RCC 7860 (cell line): ENCODE measurements at places on chromosomes 11 and 22.

DNA sequence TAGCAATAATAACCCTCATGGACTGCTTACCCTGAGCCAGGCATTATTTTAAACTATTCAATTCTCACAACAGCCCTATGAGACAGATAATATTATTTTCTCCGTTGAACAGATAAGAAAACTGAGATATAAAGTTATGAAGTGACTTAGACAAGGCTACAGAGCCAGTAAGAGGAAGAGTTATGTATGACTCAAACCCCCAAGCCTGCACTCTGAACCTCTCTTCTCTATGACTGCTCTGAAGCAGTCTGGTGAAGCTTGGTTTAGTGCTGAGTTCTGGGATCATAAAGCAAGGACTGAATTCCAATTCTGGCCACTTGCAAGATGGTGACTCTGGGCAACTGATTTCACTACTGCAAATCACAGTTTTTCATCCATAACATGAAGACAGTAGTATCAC lies 34.5 kb downstream of the TNKS1BP1 start:
- no peak for DNase-seq

GRCh38 chr22:32237906-32238305 lies 17.2 kb downstream of the SLC5A4 start:
- no peak for DNase-seq

- peak; percentile 32 for DNase-seq
Observed at GRCh38 chr11:119368121-119369034, 13.1 kb downstream of the USP2 start.

DNA sequence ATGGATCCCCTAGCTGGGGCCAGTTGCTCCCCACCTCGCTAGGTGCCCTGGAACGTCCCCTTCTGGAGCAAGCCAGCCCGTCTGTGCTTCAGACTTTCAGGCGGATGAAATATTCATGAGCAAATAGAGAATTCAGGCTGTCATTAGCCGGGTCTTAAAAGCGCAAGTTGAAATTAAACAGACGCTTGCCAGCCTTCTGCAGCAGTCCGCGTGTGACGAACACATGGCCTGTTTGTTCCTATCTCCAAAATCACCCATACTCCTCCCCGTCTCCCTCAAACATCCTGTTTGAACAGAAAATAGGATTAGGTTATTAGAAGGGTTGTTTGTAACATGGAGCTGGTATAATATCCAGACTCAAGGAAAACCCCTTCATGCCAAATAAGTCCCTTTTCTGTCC lies 38.7 kb downstream of the MYO18B start:
- DNase-seq = no peak

- no peak for DNase-seq
Observed at GRCh38 chr11:120867531-120867930, 156.4 kb upstream of the TBCEL start.

- no peak for DNase-seq
Observed at GRCh38 chr11:133545199-133545803, 13.0 kb upstream of the OPCML start.

DNA sequence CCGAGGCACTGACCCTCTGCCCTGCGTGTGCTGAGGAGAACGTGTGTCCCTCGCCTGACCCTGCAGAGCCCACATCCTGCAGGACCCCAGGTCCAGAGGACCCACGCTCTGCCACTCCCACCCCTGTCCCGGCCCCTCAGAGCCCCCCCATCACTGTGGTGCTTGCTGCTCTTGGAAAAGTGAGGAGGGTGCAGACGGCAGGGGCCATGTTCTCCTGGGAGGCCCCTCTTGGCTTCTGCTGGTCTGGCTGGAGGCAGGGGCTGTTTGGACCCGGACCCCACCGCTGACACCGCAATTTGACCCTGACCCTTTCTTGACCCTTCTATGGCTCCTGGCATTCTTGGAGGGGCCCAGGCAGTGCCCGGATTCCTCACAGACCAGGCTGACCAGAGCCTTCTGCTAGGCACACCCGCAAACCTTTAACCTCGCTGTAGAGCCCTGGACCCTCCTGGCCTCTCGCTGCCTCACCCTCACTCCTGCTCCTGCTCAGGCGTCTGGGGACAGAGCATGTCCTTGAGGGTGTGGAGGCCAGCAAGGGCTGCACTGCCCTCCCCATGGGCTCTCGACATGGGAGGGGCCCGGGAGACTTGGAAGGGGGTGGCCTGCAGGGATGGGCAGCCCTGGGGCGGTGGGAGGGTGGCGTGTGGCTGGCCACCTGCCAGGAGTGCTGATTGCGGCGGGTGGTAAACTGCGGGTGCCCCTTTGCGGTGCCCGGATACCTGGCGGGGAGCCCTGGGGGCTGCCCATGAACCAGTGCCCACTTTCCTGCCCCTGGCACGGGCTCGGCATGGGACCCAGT lies 37.0 kb upstream of the MUC5AC start:
- no peak for DNase-seq

GRCh38 chr11:85746670-85747069 lies 60.7 kb upstream of the CCDC89 start:
- no peak for DNase-seq
